ENCODE measurements at places on chromosomes 2 and 18.

DNA sequence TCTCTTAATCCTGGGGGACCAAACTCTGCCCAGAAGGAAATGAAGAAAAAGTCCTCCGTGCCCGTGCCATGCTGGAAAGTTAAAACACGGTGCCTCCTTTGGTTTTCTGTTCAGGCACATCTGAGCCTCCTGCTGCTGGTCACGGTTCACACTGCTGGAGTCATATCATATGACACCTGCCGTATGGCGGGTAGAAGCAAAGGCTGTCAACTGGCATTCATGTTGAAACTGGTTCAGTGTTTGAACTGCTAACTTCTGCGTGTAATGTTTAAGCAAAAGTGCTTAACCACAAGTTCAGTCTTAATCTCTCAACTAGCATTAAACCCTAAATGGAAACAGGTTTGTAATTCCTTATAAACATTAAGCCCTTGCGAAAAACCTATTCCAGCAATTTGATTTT, 3.1 kb downstream of the STK39 start:
- DNase-seq = peak; percentile 56

DNA sequence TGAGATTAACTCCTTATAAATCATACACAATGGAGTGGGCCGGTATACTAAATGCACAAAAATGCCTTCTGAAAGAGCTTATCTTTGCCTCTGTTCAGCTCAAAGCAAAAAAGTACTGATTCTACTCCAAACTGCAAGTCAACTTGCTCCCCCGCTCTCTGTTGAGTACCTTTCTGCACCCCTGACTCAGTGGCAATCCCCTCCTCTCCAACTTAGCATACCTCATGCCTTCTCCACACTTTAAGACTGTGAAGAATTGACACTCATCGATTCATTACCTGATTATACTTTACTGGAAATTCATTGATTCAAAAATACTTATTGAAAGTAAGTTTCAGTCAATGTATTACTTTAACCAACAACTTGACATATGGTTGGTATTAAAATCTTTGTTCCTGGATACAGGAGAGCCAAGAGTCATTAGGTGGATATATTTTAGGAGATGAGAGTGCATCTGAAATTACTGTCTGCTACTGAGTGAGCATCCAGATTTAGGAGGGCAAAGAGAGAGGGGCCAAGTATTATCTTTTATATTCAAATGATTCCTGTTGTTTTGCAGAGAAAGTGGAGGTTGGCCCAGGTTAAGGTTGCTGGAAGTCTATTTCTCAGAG, 187.7 kb downstream of the ICOS start:
- DNase-seq = no peak

- no peak for DNase-seq
Measured at GRCh38 chr18:9361191-9361590, 26.6 kb downstream of the TWSG1 start.

DNA sequence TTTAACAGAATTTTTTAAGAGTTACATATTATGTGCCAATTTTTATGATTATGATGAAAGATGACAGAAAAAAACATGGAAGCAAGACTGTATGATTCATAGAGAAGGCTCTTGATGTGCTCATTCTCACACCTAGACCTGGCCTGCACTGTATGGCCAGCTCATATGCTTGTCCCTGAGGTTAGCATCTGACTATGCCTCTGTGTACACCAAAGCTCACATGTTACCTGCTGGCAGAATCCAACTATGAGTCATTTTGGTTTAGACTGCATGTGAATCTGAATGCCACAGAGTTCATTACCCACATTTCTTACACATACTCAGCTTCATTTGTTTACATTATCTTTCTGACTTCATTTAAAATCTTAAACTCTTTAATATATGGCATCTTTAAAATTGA, 139.0 kb downstream of the DSC3 start:
- no peak for DNase-seq

- no peak for DNase-seq
Measured at GRCh38 chr2:216635701-216636550, 2.7 kb downstream of the IGFBP2 start.

DNA sequence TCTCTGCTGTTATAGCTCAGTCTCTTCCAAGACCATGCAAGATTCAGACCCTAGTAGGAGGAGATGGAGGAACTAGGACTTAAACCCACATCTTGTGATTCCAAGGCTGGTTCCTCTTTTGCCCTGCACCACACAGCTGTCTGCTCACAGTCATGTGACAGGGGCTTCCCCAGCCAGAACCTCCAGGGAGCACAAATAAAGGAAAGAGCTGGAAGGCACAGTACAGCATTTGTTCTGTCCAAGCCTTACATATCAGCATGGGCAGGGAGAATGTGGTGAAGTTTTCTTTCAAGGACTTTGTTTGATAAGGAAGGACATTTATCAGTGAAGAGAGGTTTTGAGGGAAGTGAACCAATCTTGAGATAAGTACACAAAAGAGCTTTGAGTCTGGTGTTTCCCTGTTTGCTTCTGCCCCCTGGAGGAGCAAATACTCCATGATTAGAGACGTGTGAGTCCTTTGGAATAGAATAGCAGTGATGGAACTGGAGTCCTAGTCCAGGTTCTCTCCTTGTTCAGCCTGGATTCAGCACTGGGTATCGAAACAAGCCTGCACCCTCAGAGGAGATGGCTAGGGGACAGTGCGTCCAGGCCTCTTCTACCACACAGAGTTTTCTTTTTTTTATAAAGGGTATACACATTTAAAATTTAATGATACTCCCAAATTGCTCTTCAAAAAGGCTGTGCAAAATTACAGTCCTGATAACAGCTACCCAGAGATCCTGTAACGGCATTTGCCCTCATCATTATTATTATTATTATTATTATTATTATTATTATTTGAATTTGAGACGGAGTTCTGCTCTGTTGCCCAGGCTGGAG, 24.6 kb upstream of the CASP10 start:
- DNase-seq = no peak

- no peak for DNase-seq
Measured at GRCh38 chr2:3132466-3132865, 245.2 kb downstream of the EIPR1 start.

DNA sequence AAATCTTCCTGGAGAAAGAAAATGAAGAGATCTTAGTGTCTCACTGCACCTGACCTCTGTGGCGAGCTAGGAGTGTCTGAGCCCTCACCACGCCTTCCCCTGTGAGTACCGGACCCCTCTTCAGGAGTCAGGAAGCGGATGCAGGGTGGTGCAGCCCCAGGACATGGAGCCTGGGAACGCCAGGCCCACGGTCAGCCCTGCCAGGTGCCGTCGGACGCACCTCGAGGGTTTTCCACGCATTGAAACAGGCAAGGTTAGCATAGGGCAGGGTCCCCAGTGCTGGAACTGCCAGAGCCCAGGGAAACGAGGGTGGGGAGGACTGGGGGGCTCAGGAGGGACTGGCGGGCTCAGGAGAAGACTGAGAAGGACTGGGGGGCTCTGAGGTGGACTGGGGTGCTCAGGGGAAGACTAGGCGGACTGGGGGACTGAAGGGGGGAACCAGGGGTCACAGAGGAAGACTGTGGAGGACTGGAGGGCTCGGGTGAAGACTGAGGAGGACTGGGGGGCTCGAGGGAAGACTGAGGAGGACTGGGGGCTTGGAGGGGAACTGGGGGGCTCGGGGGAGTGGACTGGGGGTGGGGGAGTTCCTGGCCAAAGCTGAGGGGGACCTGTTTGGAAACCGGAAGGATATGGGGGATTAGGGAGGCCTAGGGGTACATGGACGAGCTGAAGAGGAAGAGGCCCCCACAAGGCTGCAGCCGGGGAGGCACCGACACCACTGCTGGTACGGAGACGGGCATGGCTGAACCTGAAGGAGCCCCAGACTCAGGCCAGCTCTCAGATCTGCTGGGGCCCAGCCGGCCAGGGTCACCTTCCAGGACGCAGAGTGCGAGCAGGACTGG, 65.2 kb upstream of the SNTG2 start:
- DNase-seq = no peak

- DNase-seq = no peak
Measured at GRCh38 chr2:141610564-141611175, 520.1 kb downstream of the LRP1B start.

GRCh38 chr18:22211657-22212056, 42.3 kb downstream of the GATA6 start:
- DNase-seq = no peak

DNA sequence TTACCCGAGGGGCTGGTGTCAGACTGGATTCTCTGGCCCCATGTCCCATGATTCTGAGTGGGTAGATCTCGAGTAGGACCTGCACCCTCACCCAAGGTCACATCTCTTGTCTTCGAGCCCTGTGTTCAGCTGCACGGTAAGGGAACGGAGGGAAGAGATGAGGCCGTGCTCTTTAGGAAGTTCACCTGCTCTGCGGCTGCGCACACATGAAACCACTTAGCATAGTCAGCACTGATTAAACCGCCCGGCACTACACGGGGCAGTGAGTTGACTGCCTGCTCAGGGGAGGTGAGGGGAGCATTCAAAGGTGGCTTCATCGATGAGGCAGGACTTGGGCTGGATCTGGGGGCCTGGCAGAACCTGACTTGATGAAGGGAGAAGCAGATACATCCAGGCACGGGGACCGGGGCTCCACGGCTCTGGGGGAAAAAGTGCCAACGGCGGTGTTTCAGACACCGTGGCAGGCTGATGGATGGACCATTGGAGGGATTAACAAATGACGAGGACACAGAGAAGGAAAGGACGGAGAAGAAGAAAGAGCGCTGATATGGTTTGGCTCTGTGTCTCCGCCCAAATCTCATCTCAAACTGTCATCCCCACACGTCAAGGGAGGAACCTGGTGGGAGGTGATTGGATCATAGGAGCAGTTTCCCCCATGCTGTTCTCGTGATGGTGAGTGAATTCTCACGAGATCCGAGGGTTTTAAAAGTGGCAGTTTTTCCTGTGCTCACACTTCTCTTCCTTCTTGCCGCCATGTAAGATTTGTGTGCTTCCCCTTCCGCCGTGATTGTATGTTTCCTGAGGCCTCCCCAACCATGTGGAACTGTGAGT, 248.6 kb downstream of the CYP26B1 start:
- no peak for DNase-seq

DNA sequence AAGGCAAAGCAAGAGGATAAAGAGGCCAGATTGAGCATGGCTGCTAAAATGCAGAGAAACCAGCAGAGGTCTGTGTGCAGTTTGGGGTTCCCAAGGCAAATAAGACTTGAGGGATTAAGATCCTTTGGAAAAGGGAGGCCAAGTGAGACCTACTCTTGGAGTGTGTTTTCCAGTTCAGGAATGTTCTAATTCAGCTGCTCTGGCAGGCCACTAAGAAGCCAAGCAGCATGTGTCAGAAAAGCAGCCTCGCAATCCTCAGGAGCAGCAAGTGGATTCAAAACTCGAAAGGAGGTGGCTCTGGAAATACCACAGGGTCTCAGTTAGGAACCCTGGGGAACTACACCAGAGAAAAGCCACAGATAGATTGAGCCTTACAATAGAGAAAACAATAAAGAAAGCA, 569.2 kb downstream of the METTL4 start:
- no peak for DNase-seq

GRCh38 chr2:109349503-109350465, 220.8 kb downstream of the SH3RF3 start:
- DNase-seq = no peak

GRCh38 chr2:239360421-239361310, 40.2 kb downstream of the HDAC4 start:
- no peak for DNase-seq

DNA sequence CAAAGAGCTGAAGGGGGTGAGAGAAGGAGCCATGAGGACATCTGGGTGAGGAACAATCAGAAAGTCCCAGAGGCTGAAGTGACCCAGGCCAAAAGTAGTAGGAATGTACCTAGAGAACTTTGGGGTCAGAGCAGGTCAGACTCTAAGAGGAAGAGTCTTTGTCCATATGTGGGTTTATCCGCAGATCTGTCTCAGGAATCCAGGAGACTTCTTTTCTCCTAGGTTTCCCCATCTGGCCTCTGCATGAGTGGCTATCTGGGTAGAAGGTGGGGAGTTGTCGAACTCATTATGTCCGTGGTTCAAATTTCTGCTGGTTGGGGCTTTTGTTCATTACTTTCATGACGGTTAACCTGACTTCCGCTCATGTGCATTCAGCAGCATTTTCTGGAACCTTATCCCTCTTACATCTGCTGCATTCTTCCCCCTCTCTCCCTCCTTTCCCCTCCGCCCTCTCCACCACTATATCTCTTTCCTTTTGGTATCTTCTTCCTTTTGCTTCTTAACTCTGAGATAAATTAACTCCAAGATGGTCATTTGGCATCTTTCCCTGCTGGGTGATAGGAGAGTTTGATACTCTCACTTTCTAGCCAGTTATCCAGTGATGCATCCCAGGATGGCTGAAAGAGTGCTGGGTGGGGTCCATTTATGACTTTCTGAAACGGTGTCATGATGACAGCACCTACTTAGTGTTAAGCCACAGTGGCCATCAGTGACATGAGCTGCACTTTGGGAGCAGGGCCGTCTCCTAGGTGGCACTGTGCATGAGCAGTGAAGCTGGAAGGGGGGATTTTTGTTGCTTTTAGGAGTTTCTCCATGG, 2.1 kb downstream of the LIPG start:
- DNase-seq = no peak

DNA sequence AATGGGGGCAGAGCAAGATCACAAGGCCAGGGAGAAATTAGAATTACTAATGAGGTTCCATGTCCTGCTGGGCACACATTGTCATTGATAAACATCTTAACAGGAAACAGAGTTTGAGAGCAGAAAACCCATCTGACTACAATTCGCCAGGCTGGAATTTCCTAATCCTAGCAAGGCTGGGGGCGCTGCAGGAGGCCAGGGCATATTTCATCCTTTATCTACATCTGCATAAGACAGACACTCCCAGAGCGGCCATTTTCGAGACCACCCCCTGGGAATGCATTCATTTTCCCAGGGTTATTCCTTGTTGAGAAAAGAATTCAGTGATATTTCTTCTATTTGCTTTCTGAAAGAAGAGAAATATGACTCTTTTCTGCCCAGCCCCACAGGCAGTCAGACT, 152.7 kb downstream of the SUCLG1 start:
- no peak for DNase-seq

DNA sequence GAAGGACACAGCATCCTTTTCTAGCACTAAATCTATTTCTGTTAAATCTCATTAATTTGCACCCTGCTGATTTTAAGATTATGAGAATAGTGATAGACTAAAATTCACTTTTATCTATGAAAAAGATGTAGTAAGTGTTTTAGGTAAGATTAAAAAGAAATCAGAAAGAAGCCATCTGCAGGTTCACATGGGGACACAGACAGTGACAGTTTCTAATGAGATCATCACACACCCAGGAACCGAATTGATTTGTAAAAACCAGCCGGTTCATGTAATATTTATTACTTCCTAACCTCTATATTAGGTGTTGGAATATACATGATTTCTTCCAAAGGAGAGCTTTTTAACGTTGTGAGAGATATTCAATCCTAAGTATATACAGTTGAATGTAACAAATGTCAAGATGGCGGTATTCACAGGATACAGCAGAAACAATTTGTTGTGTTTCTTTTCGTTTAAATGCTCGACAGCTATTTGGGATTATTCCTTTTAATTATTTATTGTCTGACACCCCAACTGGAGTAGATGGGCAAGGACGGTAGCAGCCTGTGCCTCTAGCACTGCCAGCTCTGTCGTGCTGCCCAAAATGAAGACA, 223.4 kb downstream of the CCDC102B start:
- no peak for DNase-seq

DNA sequence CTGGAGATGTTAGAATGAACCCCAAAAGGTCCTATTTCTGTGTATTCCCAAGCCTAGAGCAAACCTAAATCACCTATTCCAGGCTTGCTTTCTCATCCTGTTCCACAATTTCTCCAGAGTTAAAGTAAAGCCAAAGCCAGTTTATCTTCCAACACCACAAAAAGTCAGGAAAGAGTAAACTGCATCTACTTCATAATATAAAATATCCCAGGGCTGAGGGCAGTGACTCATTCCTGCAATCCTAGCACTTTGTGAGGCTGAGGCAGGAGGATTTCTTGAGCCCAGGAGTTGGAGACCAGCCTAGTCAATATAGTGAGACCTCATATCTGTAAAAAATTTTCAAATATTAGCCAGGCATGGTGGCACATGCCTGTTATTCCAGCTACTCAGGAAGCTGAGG, 241.4 kb downstream of the CDH20 start:
- no peak for DNase-seq
